LNCaP clone FGC (cell line): ENCODE measurements at places on chromosomes 3 and 15.

GRCh38 chr15:56812221-56812620 lies 78.9 kb upstream of the ZNF280D start:
- no peak for DNase-seq

GRCh38 chr3:179967622-179968021 lies 69.1 kb downstream of the PEX5L start:
- no peak for DNase-seq

GRCh38 chr3:143283432-143284128 lies 164.0 kb downstream of the CHST2 start:
- peak; percentile 32 for DNase-seq

- DNase-seq = no peak
These were observed 42.0 kb downstream of the RORA start for GRCh38 chr15:61186905-61187741.

DNA sequence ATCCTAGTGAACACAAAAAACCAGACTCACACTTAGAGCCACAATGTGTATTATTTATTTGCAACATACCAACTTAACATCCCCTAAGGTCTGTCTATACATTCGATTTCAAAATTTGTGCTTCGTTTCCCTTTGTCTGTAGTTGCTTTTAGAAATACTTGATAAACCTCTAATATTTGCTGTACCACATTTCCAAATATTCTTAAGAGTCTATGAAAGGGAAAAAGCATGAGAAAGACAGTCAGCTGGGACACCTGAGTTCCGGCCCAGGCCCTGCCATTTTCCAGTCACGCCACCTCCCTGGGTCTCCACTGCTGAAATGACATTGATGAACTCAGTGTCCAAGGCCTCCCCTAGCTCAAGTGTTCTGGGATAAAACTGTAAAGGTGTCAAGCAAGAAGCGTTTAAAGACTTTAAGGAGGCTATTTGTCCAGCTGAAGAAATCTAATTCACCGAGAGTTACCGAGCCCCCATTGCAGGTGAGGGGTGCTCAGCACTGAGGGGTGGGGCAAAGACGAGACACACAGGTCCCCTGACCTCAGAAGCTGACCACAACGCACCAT lies 26.6 kb downstream of the LRRC2 start:
- no peak for DNase-seq

DNA sequence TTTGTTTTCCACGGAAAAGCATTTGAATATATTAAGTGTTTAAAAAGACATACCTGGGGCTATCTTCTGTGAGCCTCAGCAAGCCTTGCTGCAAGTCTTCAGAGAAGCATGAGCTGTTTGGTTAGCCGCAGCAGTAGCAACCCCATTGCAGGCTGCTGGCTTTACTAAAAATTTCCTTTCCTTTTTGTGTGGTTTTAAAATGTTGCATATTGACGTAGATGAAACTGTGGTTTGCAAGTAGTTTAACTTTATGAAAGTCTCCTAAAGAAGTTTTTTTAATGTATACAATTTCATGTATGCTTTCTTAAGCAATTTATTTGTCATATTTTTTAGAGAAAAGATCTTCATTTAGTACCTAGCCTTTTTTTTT lies at the start of gene GPR171:
TSS of gene GPR171 (minus strand) at position 166 of the 370 bp plus-strand sequence. CDS start 3,830 bp downstream, outside the sequence.
- DNase-seq = no peak

- DNase-seq = no peak
These were observed 574 bp downstream of the CHST2 start for GRCh38 chr3:143119974-143120715.

DNA sequence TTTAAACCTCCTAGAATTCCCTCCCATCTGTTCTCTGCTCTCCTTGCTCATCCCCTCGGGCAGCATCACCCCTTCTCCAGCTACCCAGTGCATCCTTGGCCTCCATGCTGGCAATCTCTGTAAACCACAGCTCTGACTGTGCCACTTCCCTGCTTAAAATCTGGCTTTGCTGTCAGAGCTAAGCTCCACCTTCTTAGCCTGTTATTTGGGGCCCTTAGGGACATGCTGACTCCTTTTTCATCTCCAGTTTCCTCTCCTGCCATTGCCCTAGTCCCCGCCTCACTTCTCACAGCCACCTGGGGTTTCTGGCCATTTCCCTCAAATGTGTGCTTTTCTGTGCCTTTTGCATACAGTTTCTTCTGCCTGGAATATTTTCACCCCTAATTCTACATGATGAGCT lies 5.7 kb downstream of the SLC6A20 start:
- no peak for DNase-seq

GRCh38 chr15:71581398-71581930 lies 228.9 kb upstream of the NR2E3 start:
- DNase-seq = no peak

DNA sequence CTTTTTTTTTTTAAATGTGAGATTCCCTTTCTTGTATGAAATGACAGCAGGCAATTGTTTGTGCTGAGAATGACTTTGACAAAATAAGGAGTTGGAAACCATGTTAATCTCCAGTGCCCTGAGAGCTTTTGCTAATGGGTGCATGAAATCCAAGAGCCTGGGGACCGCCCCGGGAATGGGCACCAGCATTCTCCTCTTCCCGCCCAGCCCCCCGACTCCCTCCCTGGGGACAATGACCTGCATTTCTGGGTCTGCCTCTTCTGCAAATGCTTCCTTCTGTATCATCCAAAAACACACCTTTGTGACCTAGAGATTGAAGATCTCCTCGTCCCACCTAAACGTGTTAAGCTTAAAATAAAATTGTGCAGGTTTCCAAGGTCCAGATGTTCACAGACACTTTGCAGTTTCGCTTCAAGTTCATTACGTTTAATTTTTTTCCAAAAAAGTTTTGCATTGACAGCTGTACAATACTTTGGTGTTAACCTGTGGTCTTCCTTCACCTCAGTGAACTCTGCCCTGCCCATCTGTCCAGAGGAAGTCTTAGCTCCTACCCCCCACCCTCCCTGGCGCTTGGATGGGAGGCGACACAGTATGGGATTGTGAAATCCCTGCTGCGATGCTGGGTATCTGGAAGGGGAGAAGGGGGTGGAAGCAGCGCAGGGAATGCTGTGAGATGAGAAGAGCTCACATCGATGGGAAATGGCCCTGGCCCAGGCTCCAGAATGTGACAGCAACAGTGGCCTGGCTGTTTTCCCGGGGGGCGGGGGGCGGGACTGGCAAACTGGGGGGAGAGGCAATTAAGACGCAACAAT lies 50.1 kb downstream of the TLE3 start:
- no peak for DNase-seq

DNA sequence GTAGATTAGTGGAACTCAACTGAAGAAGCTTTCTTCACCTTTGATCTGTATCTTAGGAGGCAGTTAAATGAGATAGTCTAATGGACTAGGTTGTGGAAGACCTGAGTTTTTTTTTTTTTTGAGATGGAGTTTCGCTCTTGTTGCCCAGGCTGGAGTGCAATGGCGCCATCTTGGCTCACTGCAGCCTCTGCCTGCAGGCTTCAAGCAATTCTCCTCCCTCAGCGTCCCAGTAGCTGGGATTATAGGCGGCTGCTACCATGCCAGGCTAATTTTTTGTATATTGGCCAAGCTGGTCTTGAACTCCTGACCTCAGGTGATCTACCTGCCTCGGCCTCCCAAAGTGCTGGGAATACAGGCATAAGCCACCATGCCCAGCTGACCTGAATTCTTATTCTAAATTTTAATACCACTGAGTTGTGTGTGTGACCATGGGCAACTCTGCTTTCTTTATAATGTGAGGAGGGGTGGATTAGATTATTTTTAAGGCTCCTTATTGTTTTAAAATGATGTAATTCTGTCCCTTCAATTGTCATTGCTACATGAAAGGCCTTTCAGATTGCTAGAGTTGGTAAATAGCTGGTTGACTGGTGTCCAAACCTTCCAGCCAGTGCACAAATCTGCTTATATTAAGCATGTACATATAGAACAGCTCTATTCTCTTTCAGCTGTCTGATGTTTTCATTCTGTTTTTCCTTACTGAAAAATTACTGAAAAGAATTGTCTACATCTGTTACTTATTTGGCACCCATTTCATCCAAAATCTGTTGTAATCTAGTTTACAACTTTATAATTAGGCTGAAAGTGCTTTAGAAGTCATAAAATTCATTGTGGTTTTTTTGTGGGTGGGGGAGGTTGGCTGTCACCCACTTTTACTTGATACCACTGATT lies 2.3 kb downstream of the LNP1 start:
- no peak for DNase-seq

DNA sequence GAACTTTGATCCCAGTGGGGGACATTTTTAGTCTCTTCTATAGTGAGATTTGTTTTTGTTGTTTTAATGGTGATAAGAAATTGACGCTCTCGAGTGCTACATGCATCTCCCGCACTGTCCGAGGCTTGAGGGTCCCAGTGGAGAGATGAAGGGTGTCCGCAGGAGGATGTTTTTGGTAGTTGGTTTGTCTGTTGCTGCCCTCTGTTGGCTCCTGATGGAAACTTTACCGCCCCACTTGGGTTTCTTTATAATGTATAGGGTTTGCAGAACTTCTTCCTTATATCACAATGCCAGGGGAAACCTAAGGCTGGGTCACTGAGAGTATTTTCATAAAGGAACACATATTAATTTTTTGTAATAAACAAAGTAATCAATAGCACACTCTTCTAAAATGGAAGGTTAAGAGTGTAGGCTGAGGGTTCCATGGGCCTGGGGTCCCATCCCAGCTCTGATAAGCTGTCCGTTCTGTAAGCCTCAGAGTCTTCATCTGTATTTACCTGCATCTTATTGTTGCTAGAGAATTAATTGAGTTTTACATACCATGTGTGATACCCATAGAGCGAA lies 185.3 kb upstream of the FEZF2 start:
- DNase-seq = no peak

DNA sequence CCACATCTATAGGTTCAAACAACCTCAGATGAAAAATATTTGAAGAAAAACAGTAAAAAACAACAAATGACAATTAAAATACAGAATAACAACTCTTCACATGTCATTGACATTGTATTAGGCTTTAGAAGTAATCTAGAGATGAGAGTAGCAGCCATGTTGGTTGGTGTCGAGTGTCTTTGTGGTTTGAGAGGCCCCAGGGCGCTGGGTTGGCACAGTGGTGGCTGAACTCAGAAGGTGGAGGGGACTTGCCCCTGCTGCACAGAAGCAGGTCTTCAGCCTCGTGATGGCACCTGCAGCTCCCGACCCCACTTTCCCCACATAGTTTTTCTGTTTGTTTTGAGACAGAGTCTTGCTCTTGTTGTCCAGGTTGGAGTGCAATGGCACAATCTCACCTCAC lies 187.2 kb downstream of the OSBPL10 start:
- no peak for DNase-seq

DNA sequence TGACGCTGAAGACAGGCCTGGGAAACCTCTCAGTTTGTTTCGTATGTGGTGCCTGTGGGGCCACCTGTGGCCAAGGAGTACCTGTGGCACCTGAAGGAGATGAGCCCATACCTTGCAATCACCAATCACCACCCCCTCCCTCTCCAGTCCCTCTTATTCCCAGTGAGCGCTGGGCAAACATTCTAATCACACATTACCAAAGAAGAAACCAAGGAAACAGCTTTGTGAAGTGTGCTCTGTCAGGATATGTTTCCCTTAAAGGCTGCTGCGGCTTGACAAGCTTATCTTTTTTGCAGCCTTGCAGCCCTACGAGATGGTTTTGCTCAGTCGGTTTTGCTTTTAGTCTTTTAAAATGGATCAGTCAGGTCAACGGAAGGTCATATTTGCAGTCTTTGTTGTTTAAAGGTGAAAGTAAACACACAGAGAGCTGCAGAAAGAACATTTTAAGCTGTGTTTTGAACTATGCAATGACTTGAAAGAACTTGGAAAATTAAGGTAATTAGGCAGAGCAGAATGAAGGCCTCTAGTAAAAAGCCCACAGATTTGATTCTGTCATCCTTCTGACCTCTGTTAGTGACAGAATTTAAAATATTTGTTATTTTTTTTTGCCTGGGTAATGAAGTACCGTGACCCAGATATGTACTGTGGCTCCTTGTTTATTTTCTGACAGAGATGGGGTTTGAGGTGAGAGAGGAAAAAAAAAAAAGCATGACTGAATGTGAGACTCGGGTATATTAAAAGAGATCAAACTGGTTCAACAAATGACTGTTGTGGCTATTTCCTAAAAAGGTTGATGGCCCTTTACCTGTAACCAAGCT lies 461.4 kb downstream of the NSUN3 start:
- DNase-seq = peak; percentile 21

DNA sequence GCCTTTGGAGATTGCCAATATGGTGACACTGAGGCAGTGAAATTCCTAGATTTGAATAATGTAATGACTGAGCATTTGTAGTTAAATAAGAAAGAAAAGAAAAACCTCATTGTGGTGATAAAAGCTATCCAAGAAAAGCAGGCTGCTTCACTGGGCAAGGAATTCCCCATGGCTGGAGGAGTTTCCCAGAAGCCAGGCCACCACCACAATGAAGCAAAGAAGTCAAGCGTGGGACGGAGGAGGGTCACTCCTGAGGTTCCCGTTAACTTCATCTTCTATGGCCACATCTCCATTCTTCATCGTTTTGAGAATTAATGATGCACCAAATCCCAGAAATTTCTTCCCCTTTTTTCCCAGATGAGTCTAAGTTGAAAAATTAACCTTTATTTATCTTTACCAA lies 185.8 kb upstream of the BCL6 start:
- no peak for DNase-seq

DNA sequence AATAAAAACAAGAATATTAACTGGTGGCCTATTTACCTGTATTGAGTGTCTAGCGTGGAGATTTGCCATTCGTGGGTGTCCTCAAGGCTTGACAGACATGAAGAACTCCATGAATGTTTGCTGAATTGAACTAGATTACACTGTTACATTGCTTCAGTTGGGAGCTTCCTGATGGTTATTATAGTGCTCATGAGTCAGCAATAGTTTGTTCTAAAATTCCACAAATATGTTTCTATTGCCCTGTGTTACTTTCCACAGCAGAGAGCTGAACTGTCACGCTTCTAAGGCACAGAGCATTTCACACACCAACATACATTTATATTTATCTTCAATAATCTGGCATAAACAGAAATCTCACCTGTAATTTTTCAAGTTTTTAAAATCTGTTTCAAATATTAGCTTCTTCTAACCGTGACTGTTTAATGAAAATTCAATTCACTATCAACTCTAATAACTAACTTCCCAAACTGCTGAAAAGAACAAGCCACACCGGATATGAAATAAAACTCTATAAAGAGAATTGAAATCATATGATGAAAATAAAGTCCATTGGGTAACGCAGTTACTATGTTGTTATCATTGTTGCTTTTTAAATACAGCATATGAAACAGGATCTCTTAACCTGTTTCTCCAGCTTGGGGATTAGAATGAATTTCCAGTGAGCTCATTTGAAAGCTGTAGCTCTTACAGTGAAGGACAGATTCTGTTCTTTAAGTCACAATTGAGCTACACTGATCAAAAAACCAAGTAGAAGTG lies 61.2 kb upstream of the MCF2L2 start:
- DNase-seq = peak; percentile 34

GRCh38 chr15:70856177-70856883 lies 2.4 kb upstream of the LARP6 start:
- DNase-seq = no peak

DNA sequence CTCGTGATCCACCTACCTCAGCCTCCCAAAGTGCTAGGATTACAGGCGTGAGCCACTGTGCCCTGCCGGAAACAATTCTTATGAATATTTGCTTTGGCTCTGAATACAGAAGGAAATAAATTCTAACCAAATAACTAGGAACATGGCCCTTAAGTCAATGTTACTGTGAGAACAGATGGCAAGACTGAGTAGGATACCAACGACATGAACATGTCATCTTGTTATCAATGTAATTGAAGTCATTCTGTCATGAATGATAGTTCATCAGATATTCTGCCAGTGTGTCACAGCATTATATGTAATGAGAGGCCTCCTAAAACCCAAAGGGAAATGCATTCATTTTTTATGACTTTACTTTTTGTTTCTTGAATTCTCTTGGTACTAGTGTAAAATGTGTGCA lies 548.8 kb downstream of the MCTP2 start:
- peak; percentile 70 for DNase-seq

GRCh38 chr3:31472479-31473390 lies 60.0 kb upstream of the STT3B start:
- DNase-seq = no peak

GRCh38 chr3:28376424-28376823 lies 27.8 kb upstream of the AZI2 start:
- DNase-seq = no peak
